ENCODE measurements at places on chromosomes 4 and X.
A peak's percentile ranks its signal among the peaks of the same experiment; 100 is the strongest.

DNA sequence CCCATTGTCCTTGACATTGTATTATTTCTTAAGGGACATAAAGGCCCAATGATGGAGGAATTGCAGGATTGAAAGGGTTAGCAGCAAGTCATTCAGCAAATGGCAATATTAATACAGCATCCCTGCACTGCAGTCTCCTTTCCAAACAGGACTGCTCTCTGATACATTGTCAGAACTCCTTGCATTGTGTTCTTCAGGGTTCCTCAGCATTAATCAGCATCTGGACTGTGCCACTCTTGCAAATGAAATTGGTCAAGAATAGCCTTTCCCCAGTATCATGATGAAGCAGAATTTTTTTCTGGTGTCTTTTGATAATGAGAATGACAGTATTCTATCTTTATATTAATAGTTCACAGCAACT lies 272.6 kb upstream of the HAND2 start:
- no peak for DNase-seq

- DNase-seq, result peak; percentile 8
These were observed 47.9 kb upstream of the TSPAN5 start for GRCh38 chr4:98706200-98706813.

GRCh38 chr4:187387739-187388138 lies 607.8 kb upstream of the ZFP42 start:
- DNase-seq, result no peak

GRCh38 chr4:122584519-122584918 lies 36.3 kb downstream of the IL21 start:
- DNase-seq, result no peak

DNA sequence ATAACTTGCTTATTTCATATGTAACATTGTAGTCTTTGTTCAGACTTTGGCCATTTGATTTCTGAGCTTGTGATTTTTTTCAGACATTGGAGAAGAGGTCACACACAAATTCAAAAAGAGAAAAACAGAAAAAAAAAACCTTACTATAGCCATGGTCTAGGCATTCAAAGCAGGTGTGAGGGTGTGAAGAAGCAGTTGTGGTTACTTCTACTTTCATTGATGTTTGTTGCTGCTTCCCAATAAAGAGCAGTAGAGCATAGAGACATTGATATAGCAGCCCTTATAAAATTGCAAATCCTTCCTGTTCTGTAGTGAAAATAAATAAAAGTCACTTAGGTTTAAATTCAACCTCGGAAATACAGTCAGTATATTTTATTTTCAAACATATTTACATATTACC lies 671.6 kb downstream of the GRXCR1 start:
- no peak for DNase-seq

GRCh38 chrX:125404667-125405160 lies 85.0 kb downstream of the TEX13C start:
- DNase-seq, result no peak
